ENCODE measurements at places on chromosomes 3 and 15.

- DNase-seq, result no peak
Observed at GRCh38 chr3:151204530-151205402, 1.8 kb upstream of the GPR171 start.

DNA sequence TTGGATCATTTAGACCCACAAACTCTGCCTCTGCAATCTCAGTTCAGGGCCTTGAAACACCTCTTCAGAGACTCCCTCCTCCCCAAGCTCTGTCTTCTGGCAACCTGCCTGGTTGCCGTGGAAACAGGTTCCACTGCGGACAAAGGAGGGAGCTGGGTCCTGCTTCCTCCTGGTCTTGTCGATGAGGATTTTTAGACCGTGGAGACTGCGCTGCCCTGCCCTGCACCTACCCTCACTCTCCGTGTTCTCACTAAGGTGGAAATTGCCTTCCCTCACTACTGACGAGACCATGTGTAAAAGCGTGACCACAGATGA lies at the start of gene RTP1:
Gene RTP1, plus strand, starts transcription at position 152 of the 315 bp plus-strand sequence. Its CDS starts 30 bp downstream, at position 182.
- DNase-seq, result no peak

GRCh38 chr3:74676-75243 lies 121.8 kb upstream of the CHL1 start:
- no peak for DNase-seq

DNA sequence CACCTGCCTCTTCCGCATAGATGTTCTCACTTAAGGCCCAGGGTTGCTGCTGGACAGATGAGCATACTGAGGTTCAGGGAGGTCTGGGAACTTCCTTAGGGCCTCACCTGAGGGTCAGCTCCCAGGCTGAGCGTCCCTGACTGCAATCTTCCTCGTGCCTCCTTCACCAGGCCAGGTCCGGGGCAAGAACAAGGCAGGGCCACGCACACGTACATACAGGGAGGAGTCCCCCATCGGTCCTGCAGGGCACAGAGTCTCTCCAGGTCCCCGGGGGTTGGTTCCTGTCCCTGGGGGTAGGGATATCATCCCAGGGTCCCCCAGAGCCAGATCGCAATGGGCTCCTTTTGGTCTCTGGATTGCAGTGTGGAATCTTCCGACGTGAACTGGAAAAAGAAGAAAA lies 130.1 kb downstream of the LRRK1 start:
- no peak for DNase-seq

GRCh38 chr3:181454451-181455027 lies 257.2 kb upstream of the SOX2 start:
- DNase-seq, result no peak

DNA sequence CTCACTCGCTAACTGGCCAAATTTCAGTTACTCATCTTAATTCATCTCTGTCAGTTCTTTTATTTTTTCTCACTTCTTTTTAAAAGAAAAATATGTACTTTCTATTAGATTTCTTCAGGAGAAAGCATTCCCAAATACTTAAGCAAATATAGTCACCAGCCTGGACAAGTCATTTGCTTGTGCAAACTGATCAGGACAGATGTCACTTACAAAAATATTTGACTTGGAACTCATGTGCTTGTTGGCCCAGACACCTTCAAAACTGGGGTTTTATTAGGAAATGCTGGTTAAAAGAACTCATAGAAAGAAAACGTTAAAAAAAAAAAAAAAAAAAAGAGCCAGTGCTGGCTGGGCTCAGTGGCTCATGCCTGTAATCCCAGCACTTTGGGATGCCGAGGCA lies 31.3 kb upstream of the FOXP1 start:
- no peak for DNase-seq

DNA sequence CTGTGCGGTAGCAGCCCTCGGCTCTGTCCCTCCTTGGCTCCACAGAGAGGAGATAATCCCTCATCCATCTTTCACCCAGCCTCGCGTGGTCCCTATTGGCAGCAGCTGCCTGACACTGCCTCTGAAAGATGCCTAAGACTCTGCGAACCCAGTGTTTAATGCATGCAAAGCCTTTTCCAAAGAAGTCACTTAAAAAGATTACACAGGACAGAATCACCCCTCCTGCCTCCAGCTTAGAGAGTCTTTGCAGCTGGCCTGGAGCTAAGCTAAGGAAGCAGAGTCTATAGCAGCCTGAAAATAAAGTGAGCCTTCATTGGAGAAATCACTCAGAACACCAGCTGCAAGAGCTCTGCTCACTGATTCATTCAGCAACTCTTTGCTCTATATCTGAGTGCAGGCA lies 247.2 kb downstream of the SHQ1 start:
- DNase-seq, result no peak

DNA sequence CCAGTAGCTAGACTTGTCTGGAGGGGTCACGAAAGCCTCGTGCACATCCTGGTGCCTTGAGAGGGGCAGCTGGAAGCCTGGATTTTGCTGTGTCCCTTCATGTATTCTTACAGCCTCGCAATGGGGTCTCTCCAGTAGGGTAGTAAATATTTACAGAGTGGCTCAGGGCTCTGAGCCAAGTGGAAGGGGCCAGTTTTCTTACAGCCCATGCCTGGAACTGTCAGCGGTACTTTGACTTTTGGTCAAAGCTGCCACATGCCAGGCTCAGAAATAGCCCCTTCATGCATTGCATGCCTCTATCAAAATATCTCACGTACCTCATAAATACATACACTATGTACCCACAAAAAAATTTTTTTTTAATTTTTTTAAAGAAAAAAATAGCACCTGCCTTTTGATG lies 119.2 kb downstream of the OSBPL10 start:
- no peak for DNase-seq

DNA sequence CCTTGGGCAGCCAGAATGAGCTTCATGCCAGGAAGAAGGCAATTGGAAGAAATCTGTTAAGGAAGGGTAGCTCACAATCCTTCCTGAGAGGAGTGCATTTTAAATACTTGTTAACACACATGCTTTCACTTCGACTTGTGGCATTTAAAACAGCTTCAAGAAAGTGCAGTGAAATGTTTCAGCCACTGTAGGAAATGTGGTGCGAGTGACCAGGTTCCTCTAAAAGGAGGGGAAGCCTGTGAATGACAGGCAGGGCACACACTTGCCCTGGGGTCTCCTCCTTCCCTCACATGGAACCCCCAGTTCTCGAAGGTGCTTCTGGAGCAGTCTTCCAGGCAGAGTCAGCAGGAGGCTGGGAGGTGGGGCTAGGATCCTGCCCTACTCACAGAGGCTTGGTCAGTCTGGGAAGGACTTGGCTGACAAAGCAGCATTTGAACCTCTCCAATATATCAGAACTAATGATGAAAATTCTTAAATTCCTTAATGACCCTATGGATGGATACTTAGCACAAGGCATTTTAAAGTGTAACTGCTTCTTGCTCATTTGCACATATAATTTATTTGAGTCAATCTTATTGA lies 358.6 kb downstream of the CHST2 start:
- DNase-seq, result no peak

DNA sequence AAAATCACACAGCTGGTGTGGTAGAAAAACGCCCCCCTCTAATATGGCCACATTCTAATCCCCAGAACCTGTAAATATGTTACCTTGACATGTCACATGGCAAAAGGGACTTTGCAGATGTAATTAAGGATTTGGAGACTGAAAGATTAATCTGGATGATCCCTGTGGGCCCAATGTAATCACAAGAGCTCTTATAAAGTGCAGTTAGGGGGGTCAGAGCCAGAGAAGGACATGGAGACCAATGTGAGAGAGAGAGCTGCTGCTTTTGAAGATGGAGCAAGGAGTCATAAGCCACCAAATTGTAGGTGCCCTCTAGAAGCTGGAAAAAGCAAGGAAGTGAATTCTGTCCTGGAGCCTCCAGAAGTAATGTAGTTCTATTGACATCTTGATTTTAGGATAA lies 152.6 kb downstream of the PEX5L start:
- DNase-seq, result no peak

DNA sequence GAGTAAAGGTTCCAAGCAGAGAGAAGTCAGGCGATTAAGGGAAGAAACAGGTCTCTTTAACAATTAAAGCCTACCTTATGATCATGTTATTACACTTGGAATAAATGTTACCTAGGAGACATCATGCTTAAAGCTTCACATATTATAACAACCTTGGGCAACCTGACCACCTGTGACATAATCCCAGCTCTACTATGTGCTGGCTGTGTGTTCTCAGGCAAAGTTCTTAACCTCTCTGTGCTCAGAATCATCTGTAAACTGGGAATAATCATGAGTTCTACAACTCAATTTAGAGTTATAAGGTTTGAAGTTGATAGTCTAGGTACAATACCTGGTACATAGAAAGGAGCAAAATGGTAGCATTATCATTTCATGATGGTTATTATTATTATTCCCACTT lies 159.3 kb downstream of the MAGI1 start:
- no peak for DNase-seq

DNA sequence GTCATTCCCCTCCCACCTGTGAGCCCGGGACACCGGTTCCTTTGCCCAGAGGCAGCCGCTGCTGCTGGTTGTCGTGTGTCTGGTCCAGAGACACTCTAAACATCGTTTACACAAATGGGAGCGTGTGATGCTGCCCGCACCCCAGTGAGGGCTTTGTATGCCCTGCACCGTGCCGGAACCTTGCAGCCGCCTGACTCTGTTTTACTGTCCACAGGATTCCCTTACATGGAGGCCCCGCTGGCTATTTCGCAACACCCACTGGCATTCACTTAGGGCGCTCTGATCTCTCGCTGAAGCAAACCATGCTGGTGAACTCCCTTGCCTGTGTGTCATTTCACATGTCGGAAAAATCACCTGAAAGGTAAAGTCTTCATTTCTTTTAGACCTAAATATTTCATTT lies 100.8 kb upstream of the SLC6A6 start:
- no peak for DNase-seq

- DNase-seq, result peak; percentile 59
Observed at GRCh38 chr15:99925661-99926461, 192.6 kb upstream of the LYSMD4 start.

DNA sequence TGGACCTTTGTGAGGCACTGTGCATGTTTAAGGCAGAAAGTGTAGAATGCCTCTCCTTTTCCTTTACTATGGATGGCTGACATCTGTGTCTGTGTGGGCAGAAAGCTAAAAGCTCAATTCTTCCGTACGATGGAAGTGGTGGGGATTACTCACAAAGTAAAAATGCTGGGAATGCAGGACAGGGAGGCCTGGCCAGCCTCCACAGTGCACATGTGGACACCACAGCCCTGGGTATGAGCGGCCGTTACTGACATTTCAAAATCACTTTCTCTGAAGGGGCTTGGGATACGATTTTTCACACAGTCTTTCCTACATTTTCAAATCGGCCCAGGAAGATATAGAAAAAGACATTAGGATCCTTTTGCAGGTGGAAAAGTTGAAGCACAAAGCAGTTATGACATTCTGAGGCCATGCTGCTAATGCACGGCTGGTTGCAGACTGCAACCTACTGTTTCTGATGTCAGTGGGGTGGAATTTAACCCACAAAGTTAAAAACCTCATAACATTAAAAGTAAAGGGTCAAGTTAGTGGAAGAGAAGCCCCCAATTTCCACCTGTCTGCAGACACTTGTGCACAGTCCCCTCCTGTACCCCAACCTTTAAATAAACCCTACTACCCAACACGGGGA lies 27.9 kb downstream of the EHD4 start:
- DNase-seq, result no peak

DNA sequence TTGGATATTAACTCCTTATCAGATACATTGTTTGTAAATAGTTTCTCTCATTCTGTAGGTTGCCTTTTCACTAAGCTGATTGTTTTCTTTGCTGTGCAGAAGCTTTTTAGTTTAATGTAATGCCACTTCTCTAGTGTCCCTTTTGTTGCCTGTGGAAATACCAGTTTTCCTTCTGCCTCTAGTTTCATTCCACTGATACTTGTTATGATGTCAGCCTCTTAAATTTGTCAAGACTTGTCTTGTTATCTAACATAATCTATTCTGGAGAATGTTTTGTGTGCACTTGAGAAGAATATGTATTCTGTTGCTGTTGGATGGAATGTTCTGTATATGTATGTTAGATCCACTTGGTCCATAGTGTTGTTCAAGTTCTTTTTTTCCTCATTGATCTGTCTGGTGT lies 18.0 kb upstream of the CEP152 start:
- DNase-seq, result no peak

GRCh38 chr15:68821841-68822381 lies 1.2 kb upstream of the ANP32A start:
- no peak for DNase-seq

- DNase-seq, result no peak
Observed at GRCh38 chr15:57496594-57496945, 95.1 kb upstream of the MYZAP start.

All from stimulated activated CD8-positive, alpha-beta memory T cell treated with anti-CD3 and anti-CD28 coated beads, Interleukin-7, amount 100 ng/mL, for 1 hour (primary cell).